Ureter (tissue), 1 donor: ENCODE measurements at places on chromosomes 2 and 18. TPM values are rescaled to one million over a fixed set of nuclear protein-coding genes. Genes with fewer than 3 reads are reported as not detected.

- no peak for DNase-seq
Observed at GRCh38 chr2:173401716-173402326, 47.1 kb downstream of the CDCA7 start.

- no peak for DNase-seq
Observed at GRCh38 chr2:239042046-239042445, 194.2 kb downstream of the TWIST2 start.

GRCh38 chr2:165198181-165198580 lies 5.7 kb downstream of the SCN3A start:
- DNase-seq: no peak

DNA sequence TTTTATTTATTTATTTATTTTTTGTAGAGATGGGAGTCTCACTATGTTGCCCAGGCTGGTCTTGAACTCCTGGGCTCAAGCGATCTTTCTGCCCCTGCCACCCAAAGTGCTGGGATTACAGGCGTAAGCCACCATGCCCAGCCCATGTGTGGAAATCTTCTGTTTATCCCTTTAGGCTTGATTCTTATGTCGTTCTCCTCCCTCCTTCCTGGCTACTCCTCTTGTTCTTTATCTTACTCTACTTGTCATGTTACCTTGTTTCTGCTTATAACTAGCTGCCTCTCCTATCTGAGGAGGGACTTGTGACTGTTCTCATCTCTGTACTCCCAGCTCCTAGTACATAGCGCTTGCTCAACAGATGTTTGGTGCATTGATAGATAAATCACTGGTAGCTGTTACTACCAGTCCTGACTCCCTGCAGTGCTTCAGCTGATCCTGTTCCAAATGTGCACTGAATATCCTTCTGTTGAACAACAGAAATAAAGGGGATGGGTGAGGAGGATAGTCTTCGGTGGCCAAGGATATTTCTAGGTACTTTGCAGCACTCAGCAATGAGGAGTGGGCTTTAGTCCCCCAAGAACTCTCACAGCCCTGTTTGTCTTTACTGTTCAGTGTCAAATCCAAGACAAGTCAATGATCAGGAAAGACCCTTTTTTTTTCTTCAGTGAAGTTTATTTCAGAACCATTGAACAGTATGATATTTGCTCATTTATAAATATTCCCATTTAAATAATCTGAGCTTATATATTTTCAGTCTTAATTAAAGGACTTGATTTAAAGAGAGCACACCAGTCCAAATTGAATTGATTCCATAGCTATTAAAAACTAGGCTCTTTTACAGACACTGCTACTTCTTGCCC lies 7.2 kb downstream of the IL1B start:
- DNase-seq: no peak

DNA sequence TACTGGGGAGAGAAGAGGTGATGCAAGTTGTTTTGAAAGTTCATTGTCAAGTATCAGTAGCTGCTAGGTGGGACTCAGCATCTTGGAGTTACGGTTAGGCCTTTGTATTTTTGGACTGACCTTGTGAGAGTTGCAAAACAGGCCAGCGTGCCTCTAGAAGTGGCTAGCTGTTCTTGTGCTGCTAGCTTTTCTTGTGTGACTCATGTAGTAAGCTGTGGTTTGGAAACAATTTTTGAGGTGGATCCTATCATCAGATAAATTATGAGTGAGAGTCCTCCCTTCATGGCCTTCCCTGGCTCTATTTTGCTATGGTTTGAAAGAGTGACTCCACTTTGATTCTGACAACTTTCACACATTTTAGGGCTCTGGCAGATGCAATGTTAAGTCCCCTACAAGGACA lies 409.2 kb upstream of the HS6ST1 start:
- no peak for DNase-seq

DNA sequence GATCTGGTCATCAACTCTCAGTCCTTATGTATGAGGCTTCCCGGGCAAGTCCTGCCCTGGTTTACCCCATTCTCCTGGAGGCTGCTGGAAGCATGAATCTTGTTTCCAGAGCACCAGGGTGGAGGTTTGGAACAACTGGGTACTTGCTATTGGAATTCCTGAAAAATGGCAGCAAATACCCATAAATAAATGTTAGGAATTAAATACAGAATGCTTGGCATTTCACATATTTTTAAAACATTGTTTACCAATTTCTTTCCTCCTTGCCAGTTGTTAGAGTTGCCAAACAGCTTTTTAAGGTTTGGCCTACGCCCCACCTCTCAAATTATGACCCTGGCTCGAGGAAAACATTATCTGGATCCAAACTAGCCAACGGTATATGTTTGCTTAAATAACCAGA lies 90.6 kb upstream of the ZCCHC2 start:
- no peak for DNase-seq

GPC1 gene
- total RNA-seq: 88.1 TPM

LRRFIP1 gene
- total RNA-seq: 207 TPM
